ENCODE measurements at places on chromosomes 11 and 22.

- no peak for DNase-seq
Measured at GRCh38 chr11:1705126-1706052, 8.4 kb downstream of the KRTAP5-6 start.

- no peak for DNase-seq
Measured at GRCh38 chr11:45807792-45808238, 2.9 kb downstream of the SLC35C1 start.

GRCh38 chr11:64655941-64656601 lies 65.1 kb downstream of the SLC22A12 start:
- DNase-seq = no peak

- no peak for DNase-seq
Measured at GRCh38 chr11:34363363-34364084, 5.7 kb upstream of the ABTB2 start.

GRCh38 chr11:46003572-46003971 lies 81.1 kb downstream of the LARGE2 start:
- no peak for DNase-seq

GRCh38 chr11:62108017-62108750 lies 15.6 kb upstream of the INCENP start:
- peak; percentile 48 for DNase-seq

All from CD4-positive, alpha-beta T cell treated with Interleukin-17A for 4 hours (primary cell).